Dermis blood vessel endothelial cell (primary cell): ENCODE measurements at places on chromosomes 13 and 19. TPM values are rescaled to one million over a fixed set of nuclear protein-coding genes. Genes with fewer than 3 reads are reported as not detected.
A peak's percentile ranks its signal among the peaks of the same experiment; 100 is the strongest.

EXOC3L2 gene
- total RNA-seq = 1.7 and 3.1 TPM in 2 replicates

ADGRL1 gene
- total RNA-seq = 5.1 and 6.3 TPM in 2 replicates

DACH1 gene
- 2.9 and 5.1 TPM in 2 replicates for total RNA-seq

OR10H1 gene
- not detected in 2 replicates for total RNA-seq

ZNF865 gene
- total RNA-seq = 1.4 and 2.6 TPM in 2 replicates

TBXA2R gene
- 1.3 and 1.7 TPM in 2 replicates for total RNA-seq

DNA sequence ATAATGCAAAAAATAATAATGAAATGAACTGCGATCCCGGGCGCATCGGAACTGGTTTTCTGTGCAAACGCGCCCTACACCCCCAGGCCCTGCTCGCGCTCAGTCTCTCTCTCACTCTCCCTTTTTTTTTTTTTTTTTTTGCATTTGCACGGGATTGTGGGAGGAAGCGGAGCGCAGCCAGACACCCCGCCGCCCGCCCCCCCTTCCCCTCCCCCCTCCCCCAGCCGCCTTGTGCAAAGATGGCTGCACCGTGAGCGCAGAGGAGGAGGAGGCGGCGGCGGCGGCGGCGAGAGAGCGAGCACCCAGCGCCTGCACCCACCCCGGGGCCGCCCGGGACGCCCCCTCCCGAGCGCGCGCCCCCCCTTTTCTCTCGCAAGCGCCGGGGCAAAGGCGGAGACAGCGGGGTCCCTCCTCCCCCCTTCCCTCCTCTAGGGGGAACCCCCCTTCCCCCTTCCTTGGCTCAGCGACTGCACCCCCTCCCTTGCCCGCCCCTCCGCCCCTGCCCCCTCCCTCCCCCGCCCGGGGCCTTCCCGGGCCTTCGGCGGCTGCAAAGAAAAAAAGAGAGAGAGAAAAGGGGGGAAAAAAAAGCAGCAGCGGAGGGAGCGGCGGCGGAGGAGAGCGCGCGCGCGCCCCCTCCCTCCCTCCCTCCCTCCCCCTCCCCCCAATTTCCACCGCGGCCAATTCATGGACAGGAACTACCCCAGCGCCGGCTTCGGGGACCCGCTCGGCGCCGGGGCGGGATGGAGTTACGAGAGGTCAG is at the start of gene PRR12:
PRR12 (plus strand) TSS at position 212 of the 760 bp plus-strand sequence; CDS start at position 685, 473 bp downstream.
- DNase-seq = peak; percentile 73

GRCh38 chr19:36151144-36152018 is 866 bp downstream of the COX7A1 start:
- peak; percentile 47 for DNase-seq

- no peak for DNase-seq
Observed at GRCh38 chr19:2027361-2027760, 11.8 kb upstream of the BTBD2 start.

GRCh38 chr13:27997904-27998522 is 9.5 kb upstream of the URAD start:
- peak; percentile 40 for DNase-seq

DNA sequence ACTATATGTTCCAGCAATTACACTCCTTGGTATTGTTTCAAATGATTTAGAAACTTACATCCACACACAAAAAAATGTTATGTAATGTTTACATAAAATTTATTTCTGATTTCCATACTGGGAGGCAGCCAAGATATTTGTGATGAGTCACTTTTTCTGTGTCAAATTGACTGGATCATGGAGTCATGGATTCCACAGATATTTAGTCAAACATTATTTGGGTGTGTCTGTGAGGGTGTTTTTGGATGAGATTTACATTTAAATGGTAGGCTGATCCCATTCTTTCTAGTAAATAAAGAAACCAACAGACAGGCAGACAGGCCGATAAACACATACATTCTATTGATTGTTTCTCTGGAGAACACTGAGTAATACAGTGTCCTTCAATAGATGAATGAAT is 562.8 kb downstream of the SLITRK6 start:
- no peak for DNase-seq

DNA sequence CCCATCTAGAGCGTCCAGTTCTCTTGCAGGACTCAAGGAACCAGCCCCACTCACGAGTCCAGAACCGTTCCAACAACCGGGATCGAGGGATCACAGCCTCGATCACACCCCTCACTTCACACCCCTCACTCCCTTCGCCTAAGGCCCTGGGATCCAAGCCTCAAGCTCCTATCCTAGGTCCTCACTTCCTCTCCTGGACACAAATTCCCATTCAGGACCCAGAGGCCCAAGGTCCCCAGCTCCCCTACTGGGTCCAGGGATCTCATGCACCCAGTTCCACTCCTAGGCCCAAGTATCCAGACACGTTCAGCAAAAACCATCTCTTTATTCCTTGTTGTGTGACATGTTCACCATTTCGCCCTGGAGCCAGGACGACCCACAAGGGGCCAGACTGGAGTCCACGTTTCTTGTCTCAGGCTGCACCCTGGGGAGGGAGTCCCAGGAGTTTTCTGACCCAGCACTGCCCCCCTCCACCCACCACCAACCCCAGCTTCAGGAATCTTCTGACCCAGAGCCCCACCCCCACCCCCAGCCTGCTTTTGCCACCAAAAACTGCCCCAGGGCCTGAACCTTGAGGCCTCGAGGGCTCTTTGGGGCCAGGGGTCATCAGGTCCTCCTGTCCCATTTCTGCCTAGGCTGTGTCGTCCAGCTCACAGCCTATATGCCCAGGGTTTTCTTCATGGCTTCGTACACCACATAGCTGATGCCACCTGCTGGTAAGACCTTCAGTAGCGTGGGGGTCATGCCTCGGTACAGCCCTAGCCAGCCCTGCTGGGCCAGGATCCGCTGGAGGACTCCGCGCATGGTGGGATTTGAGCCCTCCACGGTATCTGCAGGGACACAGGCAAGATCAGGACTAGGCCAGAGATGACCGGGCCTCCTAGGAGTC is 1.4 kb upstream of the KHSRP start:
- peak; percentile 28 for DNase-seq

DNA sequence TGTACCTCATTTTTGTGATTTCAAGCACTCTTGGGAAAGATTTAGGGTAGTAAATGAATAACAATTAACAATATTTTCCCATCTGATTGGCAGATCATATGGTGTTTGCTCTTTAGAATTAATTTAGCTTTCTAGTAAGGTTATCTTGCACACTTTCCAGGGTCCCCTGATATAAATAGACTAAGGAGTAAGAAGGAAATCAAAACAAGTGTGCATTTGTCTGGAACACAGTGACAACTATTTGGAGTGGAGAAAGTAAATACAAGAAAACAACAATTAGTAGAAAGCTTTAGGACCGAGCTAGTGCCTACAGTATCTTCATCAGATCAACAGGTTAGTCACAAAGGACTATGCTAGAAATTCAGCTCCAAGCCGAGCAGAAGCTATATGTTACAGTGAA is 429.5 kb downstream of the COG6 start:
- no peak for DNase-seq

GRCh38 chr19:42512743-42513304 is 15.5 kb downstream of the CEACAM1 start:
- no peak for DNase-seq

GRCh38 chr13:30169442-30169841 is 137.9 kb downstream of the KATNAL1 start:
- DNase-seq = no peak

DNA sequence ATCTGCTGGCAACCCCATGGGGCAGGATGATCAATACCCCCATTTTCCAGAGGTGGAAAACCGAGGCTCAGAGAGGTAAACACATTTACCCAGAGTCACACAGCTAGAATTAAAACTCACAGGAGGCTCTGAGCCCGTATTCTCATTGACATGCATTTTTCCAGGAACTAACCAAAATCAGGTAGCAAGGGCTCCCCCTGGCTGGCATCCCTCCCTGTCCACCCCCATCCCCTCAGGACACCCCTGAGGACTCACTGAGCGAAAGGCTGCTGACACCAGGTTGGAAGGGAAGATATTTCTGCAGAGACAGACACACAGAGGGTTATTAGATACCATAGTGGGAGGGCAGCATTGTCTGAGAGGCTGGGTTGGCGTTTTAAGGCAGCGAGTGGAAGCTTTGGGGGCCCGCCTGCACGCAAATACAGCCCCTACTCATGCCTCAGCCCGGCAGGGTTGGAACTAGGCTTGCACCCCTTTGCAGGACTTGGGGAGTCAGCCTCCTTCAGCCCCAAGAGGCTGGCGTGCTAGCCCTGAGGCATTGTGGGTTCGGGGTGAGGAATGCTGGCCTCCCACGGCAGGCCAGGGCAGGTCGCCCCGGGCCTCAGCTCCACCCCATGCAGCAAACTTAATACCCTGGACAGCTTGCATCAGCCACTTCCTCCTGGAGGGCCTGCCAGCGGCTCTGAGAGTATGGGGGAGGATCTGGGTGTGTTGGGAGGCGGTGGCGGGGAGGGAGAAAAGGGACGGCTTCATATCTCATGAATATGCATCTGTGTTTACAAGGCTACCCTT is 3.9 kb downstream of the SLC1A5 start:
- DNase-seq = peak; percentile 68

- no peak for DNase-seq
Observed at GRCh38 chr13:85441364-85441763, 357.9 kb downstream of the SLITRK6 start.

DNA sequence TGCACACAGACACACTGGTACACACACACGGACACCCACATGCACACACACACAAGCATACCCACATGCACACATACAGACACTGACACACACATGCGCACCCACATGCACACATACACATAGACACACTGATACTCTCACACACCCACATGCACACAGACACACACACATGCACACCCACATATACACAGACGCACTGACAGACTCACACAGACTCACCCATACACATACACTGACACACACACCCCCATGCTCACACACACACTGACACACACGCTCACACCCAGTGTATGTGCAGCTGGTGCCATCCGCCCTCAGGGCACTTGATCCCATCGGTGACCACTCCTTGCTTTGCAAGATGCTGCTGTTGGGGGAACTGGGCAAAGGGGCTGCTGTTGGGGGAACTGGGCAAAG is 9.7 kb upstream of the RASA3 start:
- no peak for DNase-seq

DNA sequence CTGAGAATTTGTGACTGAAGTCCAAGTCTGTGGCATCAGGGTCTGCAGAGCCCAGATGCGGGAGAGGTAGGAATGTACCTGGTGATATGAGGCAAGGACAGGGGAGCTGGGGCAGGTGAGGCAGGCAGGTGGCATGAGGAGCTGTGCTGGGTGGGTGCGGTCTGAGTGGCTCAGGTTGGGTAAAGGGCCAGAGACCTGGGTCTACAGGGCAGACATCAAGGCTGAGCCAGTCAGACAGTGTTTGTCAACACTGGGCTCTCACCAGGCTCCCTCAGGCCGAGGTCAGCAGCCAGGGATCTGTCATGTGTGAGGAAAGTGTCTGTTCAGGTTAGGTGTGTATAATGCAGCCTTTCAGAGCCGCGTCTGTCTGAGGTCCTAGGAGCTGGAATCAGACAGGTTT is 18.6 kb downstream of the GPI start:
- no peak for DNase-seq

- no peak for DNase-seq
Observed at GRCh38 chr13:27208514-27208913, 36.9 kb upstream of the USP12 start.

DNA sequence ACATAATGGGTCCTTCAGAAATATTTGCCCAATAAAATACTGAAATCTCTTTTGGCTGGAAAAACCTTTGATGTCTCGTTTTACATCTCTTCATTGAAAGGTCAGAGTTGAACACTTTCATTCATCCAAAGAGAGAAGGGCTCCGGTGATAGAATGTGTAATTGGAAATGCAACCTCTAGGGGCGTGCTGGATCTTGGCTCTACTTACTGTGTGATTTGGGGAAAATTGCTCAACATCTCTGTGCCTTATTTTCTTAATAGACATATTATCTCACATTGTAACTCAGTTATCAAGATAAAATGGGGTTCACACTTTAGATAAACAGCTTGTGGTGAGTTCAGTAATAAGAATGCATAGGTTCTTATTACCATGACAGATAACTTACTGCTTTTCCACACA is 1444.1 kb downstream of the SLITRK5 start:
- DNase-seq = no peak

DNA sequence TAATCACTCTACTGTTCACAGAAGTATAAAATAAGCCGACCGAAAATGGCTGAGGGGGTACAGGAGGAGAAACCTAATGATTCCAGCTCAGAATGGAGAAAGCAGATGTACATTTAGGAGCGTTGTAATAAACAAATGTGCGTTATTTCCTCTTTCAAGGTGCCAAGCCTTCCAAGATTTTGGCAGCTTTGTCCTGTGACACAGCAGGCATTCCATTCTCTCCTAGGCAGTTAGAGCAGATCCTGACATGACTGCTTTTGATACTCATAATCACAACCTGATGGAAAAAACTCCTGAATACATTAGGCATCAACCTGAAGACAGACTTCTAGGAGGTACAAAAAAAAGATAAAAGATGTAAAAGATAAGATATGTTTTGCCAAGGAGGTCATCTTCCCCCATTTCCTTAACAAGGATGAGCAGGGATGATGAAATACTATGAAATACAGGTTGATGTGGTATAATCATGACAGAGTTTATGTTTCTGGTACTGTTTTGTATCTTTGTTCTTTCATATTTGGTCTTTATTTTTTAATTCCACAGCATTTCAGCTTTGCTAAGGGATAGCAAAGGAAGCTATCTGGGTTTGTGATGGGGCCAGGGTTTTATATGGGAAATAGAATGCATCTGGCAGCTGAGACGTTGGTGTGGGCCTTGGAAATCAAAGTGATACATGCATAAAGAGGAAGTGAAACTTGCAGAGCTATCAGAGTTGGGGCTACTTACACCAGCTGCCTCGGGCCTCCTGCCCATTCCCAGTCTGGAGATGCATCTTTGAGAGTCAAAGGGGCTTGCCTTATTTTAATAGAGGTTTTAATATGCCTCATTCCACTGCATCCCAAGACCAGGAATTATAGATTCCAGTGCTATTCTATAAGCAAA is 222.5 kb downstream of the OXGR1 start:
- DNase-seq = no peak

DNA sequence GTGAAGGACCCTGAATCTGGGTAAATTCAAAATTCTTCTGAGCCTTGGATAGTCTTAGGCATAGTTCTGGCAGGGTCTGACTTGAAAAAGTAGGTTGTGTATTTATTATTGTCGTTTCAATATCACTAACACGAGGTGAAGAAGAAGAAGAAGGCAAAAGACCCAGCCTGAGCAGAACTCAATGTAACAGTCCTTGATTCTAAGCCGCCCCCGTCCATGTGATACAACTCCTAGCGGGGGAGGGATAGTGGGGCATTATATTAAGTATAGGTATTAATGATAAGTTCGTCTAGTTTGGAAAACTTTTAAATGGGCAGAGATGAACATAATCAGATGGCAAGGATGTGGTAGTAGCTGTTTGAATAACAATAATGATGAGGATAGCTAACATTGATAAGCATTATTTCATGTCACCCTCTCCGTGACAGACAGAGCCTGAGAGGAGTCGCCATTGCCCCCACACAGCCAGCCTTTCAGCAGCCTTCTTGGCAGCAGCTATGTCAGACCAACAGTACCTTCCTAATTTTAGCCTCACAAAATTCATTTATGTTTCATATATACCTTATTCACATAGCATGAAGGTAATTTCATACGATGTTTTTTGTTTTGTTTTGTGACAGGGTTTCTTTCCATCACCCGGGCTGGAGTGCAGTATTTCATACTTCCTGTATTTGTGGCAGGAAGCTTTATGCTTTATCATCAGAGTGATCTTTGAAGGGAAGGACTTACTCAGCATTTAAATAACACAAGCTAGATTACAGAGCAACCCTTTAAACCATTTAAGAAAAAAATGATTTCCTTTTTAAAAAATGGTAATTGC is 64.4 kb upstream of the NPAS1 start:
- peak; percentile 68 for DNase-seq

GRCh38 chr19:41325947-41326706 is 16.2 kb downstream of the CCDC97 start:
- DNase-seq = peak; percentile 77
